ENCODE measurements at places on chromosomes 5 and 9.

DNA sequence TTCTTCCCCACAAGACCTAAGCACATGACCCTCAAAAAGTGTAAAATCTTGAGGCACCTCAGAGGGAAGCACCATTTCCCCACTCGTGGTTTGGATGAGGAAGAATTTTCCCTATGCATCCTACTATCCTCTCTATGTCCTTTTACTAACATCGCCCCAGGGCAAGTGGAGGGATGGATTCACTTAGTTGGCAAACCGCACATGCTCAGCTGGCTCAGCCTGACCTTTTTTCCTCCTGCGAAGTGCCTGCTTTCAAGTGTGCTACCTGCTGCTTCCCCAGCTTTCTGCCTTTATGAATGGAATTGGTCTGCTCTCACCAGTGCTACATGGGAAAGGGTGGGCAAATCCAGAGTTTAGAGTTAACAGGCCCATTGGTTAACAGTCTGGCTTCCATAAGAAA is 56.6 kb upstream of the IFNK start:
- DNase-seq, result no peak

GRCh38 chr5:72596956-72597355 is 89.7 kb upstream of the ZNF366 start:
- DNase-seq, result no peak

DNA sequence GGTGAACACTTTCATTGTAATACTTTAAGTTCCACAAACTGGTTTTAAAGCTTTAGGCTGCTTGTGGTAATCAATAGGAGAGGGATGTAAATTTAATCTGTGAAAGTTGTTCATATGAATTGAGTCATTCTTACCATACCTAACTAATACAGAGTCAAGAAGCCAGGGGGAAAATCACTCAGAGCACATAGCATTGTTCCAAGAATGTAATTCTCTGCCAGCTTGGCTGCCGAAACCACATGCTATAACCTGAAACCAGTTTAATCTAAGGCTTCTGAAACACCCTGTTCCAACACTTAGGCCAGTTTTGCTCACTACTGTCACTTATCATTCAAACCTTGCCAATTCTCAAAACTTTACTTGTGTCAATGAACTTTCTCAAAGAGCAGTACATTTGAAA is 528.8 kb upstream of the GRAMD2B start:
- no peak for DNase-seq

- DNase-seq, result peak; percentile 70
Observed at GRCh38 chr5:135232958-135233357, 166.1 kb downstream of the MACROH2A1 start.

DNA sequence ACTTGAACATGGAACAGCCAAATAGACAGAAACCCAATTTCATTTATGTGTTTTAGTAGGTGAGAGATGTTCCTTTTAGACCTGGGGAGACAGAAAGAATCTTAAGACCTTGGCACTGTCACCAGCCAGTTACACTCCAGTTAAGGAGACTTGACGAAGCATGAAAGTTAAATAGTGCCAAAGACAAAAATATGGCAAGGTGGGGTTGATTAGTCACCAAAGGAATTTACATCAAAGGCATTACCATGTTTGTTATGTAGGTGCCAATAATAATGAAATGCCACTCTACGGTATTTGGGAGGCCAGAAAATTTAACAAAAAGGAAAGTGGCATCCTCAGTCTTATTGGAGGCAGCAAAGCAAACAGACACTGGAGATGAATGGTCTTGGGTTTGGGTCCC is 9.2 kb upstream of the IL12B start:
- no peak for DNase-seq

DNA sequence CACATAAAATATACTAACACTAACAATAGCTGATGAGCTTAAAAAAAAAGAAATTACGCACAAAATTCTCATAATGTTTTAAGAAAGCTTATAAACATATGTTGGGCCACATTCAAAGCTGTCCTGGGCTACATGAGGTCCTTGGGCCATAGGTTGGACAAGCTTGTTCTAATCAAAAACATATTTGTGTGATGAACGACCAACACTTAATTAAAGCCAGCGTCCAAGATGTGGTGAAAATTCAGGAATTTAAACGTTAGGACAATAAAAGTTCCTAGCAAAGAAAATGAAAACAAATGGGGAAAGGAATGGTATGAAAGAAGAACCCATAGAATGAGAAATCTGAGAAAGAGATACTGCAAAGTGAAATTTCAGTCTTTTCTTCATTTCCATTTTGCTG is 429.6 kb upstream of the DMAC1 start:
- no peak for DNase-seq

DNA sequence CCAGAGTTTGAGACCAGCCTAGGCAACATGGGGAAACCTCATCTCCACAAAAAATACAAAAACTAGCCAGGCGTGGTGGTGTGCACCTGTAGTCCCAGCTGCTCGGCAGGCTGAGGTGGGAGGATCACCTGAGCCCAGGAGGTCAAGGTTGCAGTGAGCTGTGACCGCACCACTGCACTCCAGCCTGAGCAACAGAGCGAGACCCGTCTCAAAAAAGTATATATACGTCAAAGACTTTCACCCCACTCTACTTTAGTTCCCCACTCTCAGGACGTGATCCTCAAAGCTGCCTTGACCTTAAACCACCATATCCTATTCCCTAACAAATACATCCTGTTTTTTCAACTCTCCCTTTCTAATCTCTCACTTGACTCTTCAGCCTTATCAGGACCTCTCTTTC is 41.0 kb downstream of the PCDHGC5 start:
- no peak for DNase-seq

DNA sequence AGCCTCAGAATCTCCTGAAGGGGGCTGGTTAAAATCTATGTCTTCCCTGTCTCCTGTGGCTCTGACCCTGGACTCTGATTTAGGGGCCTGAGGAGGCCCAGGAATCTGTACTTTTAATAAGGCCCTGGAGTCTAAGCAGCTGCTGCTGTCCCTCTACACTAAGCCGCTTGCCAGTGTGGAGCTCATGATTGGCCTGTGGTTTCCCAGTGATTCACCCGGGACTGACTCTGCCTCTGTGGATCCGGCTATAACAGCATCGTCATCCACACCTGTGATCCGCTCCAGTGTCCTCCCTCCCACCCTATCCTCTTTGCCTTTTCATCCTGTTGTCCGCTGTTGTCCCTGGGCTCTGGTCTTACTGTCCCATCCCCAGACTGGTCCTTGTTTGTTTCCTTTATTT is 3.7 kb downstream of the SLC31A2 start:
- DNase-seq, result no peak

DNA sequence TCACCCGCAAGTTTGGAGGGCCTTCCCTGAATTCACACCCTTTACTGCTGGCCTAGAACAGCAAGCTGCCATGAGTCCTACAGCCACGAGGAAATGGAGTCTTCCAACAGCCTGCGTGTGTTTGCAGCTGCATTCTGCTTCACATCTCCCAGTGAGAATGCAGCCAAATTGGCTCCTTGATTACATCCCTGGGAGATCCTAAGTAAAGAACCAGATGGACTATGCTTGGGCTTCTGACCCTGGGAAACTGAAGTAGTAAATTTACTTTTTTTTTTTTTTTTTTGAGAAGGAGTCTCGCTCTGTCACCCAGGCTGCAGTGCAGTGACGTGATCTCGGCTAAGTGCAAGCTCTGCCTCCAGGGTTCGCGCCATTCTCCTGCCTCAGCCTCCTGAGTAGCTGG is 617.0 kb upstream of the CDH18 start:
- no peak for DNase-seq

DNA sequence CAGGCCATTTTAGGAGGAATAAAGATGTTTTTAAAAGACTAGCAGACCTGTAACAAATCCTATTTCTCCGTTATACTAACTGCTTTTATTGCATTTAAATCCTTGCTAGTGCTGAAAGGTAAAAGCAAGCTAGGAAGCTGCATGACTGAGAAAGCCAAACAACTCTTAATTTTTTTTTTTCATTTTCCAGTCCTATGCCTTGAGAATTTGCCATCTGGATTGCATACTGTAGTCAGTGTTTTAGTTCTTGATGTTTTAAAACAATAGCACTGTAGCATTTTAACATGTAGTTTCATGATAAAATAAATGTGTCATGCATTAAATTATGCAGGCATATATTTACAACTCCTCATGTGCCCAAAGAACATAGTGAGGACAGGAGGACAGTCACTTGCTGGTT is 108.4 kb upstream of the FGF10 start:
- no peak for DNase-seq

DNA sequence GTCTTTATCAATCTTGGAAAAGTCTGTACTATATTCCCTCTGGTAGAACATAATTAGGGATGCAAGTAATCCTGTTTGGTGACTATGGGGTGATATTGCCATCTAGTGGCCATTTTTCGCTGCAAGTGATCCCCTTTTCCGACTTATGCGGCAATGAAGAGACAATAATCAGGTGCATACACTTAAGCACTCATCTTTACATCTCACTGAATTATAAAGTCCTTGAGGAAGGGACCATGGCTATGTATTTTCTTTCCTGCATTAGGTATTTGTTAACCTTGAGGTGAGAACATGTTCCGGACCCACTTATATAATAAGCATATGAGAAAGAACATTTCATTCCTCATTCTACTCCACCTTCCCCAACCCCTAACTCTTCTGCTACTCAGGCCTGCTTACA is 19.6 kb upstream of the LIX1 start:
- no peak for DNase-seq

- DNase-seq, result no peak
Observed at GRCh38 chr9:99605016-99605743, 216.5 kb upstream of the NR4A3 start.

DNA sequence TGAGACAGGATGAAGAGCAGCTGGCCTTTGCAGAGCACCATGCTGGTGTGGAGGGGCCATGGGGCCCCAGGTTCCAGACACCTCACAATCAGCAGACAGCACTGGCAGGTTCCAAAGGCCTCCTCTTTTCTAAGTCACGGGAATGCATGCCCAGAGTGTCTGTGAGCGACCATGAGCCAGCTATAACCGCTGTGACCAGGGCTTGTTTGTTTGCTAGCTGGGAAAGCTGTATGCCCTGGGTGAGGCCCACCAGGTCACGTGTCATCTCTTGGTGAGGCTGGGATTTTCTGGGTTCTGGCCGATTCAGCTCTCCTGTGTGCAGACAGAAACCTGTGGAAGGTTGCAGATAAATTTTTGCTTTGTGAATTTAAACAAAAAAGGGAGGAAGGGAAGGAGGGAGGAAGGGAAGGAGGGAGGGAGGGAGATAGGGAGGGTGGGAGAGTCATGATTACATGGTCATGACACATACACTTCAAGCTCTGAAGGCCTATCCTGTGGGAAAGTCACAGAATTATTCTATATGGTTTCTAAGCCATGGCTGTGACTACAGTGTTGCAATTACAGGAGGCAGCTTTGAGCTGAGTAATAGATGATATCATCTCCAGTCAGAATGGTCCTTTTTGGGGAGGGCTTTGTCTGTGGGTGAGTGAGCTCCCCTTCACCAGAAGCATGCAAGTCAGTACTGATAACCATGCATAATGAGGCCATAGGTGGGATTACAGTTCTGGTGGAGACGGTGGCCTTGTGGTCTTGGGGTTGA is 37.2 kb downstream of the PAPPA start:
- no peak for DNase-seq

GRCh38 chr5:59143926-59144333 is 561.1 kb downstream of the RAB3C start:
- DNase-seq, result no peak

DNA sequence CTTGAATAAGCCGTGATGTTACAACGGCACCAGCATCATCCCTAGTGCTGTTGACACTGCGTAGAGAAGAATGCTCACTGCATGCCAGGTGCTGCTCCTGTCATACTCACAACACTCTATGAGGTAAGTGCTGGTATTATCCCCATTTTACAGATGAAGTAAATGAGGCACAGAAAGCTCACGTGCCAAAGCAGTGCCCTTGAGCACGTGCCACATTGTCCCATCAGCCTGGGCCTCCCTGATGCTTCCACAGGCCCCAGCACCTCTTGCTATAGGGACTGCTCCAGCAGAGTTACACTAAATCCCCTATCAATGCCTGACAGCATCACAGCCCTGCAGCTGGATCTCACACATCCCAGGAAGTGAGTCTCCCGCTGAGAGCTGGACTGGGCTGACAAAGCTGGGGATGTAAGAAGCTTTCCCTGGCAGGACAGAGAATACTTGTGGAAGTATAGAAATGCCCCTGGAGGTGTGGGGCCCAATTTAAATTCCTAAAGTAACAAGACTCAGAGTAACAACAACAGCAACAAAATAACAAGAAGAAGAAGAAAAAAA is 216.1 kb downstream of the FSTL4 start:
- DNase-seq, result no peak

GRCh38 chr9:13899924-13900323 is 414.0 kb downstream of the NFIB start:
- no peak for DNase-seq

DNA sequence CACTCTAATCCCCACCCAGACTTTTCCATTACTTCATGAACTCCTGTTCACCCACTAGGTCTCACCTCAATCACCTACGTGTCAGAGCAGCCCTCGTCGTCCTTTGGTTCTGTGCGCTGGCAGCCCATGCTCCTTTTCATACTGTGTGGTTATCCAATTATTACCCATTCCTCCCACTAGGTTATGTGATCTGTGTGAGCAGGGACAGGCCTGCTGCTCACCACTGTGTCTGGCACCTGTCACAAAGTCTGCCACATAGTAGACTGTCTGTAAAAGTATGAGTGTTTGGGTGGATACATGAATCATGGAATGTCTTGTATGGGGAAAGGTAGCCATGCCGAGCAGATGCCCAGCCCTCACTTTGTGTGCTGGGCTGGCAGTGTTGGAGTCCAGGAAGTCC is 12.1 kb upstream of the SMAD5 start:
- DNase-seq, result no peak

DNA sequence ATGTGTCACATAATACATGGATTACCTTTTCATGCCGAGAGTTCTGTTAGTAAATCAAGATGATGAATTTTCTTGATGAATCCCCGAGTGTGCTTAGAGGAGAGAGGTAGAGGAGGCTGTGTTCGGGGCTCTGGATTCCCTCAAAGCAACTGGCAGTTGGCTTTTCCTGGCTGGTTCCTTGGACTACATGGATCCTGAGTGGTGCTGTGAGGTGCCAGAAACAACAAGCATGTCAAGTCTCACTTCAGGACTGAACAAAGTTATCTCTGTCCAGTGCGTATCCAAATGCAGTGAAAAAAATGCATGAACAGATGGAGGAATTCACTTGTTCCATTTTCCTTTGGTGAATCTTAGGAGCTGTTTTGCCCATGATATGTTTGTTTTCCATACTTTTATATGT is 231.7 kb downstream of the FBXL7 start:
- no peak for DNase-seq

DNA sequence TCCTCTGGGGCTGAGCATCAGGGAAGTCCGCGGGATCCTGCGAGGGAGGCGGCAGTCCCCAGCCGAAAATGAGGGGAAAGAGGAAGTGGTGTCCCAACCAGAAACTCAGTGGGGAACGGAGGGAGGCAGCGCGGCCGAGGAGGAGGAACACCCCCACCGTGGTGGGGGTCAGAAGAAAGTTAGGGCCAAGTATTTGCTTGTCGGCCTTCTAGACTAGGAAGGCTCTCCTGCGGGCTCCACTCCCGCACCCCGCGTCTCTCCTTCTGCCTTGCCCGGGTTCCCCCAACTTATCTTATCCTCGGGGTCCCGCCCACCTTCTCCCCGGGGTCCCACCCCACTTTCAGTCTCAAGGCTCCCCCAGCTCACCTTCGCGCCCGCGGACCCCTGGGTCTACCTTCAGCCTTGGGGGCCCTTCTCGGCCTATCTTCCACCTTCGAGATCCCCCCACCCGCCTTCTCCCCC is 557 bp upstream of the PHF2 start:
- DNase-seq, result peak; percentile 64

GRCh38 chr9:89313842-89314241 is 2.8 kb downstream of the CKS2 start:
- DNase-seq, result no peak

GRCh38 chr9:101235105-101235866 is 149.5 kb downstream of the BAAT start:
- no peak for DNase-seq
